ENCODE measurements at places on chromosomes 4 and X. TPM values are rescaled to one million over a fixed set of nuclear protein-coding genes. Genes with fewer than 3 reads are reported as not detected.

HPGDS gene
- 2.8 TPM for total RNA-seq

MAGEB1 gene
- total RNA-seq: not detected

CXCL10 gene
- 16.2 TPM for total RNA-seq

PRSS12 gene
- total RNA-seq: 0.27 TPM

BEX1 gene
- total RNA-seq: not detected

YY2 gene
- 4.2 TPM for total RNA-seq

SYP gene
- total RNA-seq: 3.2 TPM

FGF13 gene
- total RNA-seq: 18.3 TPM

MAGEA4 gene
- not detected for total RNA-seq

RIBC1 gene
- total RNA-seq: not detected

FAM156A gene
- total RNA-seq: 55.7 TPM

AMBN gene
- not detected for total RNA-seq

ALB gene
- total RNA-seq: not detected

TGIF2LX gene
- total RNA-seq: not detected

ATP1B4 gene
- not detected for total RNA-seq

MAGEA1 gene
- not detected for total RNA-seq

ZNF732 gene
- total RNA-seq: 0.27 TPM

FMR1NB gene
- total RNA-seq: not detected

AVPR2 gene
- not detected for total RNA-seq

MSL3 gene
- 25.5 TPM for total RNA-seq

BANK1 gene
- 1.1 TPM for total RNA-seq

SLIT2 gene
- 30.3 TPM for total RNA-seq

MGST2 gene
- 24.3 TPM for total RNA-seq

STATH gene
- total RNA-seq: not detected

F8A2 gene
- total RNA-seq: 8.7 TPM

ARAP2 gene
- total RNA-seq: 8.3 TPM

SSX4 gene
- not detected for total RNA-seq

TLR1 gene
- total RNA-seq: 36.3 TPM

PRRG1 gene
- total RNA-seq: 15.2 TPM

Measured in thoracic aorta (tissue), 2 donors.